ENCODE measurements at places on chromosomes 5 and 9.
A peak's percentile ranks its signal among the peaks of the same experiment; 100 is the strongest.

DNA sequence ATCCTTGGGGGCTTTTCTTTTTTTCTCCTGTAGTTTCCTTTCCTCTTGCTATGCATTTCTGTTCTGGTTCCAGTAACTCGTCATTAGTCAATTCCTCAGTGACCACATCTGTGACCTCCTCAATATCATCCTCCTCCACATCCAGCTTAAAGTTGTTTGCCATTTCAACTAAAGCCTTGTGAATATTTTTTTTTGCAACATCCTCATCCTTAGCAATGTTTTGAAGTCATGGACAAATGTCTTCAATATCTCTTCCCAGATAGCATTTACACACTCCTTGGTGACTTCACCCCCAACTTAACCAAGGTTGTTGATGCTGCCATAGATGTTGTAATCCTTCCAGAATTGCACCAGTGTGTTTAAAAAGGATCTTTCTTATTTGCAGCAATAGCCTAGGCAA, 14.7 kb upstream of the ADRB2 start:
- no peak for DNase-seq

GRCh38 chr5:178839319-178839704, 20.4 kb upstream of the ZNF354B start:
- peak; percentile 70 for DNase-seq

- no peak for DNase-seq
Measured at GRCh38 chr9:121584421-121584820, 67.0 kb upstream of the DAB2IP start.

- DNase-seq = peak; percentile 86
Measured at GRCh38 chr9:16191691-16192402, 639.0 kb downstream of the CCDC171 start.

- no peak for DNase-seq
Measured at GRCh38 chr9:96062031-96062430, 186.5 kb downstream of the ERCC6L2 start.

GRCh38 chr5:11997942-11998341, 93.7 kb upstream of the CTNND2 start:
- no peak for DNase-seq

- DNase-seq = peak; percentile 65
Measured at GRCh38 chr9:114156657-114157421, 1.5 kb downstream of the COL27A1 start.

GRCh38 chr5:177006265-177006972, at the start of gene UIMC1:
UIMC1 (minus strand) TSS chr5:177006779; CDS start chr5:176982615, 24,164 bp downstream.
- DNase-seq = peak; percentile 94

DNA sequence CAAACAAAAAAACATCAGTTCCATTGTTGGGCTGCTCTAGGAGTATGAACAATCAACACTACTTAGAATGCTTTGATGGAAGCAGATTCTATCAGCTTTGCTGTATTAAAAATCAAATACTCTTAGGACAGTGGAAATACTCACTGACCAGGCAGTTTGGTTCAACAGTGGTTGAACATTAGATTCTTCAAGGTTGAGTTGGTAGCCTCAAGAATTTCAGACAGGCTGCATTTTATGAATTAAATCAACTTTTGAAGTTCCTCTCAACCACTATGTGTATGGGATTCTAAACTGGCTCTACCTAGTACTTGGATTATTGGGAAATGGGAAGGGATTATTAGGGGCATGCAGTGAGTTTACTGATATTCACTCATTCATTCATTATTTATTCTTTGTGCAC, 35.0 kb downstream of the ACTBL2 start:
- no peak for DNase-seq

DNA sequence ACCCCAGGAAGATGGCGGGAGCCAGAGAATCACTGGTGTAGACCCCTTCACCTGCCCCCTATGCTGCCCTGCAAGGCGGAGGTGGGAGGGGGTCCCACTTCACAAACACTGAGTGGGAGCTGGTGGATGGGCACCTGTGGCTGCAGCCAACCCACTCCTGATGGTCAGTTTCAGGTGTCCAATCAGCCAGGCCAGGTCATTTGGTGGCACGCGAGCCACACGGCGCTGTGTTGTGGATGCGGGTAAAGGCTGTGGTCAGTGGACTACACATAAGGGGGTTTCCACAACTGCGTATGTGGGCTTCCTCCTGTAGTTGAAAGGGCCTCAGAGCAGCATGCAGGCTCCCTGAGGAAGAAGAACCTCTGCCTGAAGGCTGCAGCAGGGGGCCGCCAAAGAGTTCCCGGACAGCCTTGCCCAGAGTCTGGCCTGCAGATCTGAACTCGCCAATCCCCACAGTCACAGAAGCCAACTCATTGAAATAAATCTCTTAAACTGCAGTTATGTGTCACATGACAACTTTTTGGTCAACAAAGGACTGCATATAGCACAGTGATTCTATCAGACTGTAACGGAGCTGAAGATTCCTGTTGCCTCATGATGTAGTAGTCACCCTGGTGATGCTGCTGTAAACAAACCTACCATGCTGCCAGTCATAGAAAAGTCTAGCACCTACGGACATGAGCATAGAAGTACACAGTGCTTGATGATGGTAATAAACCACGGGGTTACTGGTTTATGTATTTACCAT, 284.7 kb upstream of the IRX2 start:
- DNase-seq = no peak

DNA sequence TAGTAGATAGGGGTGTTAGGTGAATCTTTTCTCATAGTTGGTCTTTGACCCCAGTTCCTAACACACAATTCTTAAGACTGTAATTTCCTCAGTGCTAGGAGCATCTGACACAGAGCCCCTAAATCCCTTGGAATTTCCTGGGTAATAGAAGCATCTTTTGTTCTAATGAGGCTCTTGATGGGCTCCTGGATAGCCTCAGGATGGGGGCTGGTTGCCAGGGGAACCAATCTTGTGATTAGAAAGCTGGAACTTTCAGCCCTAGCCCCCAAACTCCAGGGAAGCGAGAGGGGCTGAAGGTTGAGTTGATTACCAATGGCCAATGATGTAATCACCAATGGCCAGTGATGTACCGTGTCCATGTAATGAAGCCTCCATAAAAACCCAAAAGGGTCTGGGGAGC, 44.5 kb downstream of the CCDC125 start:
- no peak for DNase-seq

DNA sequence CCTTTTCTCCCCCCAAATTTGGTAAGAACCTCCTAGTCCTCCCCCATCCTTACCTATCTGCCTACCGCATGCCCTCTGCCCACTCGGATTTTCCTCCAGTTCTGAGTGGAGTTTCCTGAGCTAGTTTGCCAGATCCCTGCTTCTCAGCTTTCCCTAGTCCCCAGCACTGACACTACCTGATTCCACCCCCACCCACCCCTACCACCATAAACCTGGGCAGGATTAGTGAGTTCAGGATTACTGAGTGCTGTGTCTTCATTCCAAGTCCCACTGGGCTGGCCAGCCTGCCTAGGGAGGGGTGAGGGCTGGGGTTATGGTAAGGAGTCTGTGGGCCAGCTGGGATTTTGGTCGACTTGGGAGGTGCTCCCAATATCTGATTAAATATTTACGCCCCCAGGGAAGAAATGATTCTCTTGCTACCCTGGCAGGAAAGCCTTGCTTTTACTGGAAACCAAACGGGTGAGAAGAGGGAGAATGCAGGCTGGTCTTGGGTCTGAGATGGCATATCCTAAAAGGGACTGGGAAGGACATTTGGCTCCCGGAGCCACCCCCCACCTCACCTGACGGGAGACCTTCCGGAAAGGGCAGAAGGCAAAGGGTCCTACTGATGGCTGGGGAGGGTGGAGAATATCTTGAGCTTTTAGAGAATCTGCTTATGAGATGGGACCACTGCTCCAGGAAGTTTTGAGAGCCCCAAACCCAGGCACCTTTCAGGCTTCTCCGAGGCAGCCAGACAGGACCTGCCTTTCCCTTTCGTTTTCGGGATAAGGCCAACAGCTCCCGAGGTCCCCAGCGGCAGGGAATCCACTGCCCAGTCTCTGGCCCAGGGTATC, 3.7 kb downstream of the PITX1 start:
- DNase-seq = no peak

GRCh38 chr5:16489322-16489791, 23.8 kb upstream of the ZNF622 start:
- no peak for DNase-seq

- no peak for DNase-seq
Measured at GRCh38 chr5:129609710-129610109, 138.2 kb upstream of the MINAR2 start.

DNA sequence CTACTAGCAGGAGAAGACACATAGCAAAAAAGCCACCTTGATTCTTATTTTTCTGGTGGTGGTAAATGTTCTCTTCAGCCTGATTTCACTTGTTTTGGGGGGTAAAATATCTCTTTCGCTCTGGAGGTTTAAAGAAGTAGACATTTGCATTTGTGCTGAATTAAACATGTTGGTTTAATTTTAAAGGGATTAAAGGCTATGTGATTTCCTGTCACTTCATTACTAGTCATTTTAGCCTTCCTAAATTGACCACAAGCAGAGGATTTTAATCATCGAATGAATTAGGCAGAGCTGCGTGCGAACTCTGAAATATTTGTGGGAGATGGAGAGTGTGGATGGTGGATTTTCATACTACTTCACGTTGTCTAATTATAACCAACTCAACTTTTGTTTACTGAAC, 4.8 kb downstream of the RASGRF2 start:
- no peak for DNase-seq

- no peak for DNase-seq
Measured at GRCh38 chr5:150764530-150764929, 5.7 kb upstream of the DCTN4 start.

GRCh38 chr9:123543492-123543891, 187.5 kb downstream of the CRB2 start:
- DNase-seq = no peak

DNA sequence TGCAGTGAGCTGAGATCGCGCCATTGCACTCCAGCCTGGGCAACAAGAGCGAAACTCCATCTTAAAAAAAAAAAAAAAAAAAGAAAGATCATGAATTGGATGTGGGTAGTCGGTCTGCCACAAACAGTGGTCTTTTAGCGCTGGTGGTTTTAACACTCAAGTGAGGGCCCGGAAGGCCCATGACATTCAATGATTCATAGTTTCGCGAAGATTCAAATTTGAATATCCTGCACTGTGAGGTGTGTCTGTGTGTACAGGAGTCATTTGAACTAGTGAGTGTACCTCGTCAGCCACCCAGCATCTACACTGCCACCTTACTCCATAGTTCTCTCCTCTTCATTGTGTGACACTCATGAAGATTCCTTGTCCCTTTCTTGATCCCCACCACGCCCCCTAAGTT, 41.3 kb downstream of the CFAP77 start:
- DNase-seq = no peak

DNA sequence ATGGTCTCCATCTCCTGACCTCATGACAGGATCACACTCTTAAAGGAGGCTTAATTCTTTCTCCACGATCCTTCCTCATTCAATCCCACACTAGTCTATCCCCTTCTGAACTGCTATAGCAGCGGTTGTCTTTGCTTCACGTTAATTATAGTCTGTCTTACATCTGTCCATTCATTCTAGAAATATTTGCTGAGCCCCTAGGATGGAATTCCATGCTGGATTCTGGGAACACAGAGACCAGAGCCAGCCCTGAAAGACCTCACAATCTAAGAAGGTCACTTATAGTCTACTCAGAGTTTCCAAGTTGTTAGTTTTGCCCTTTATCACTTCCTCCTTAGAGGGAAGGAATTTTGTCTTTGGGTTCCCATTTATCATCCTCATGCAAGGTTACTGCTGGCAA, 193.5 kb downstream of the GAS1 start:
- no peak for DNase-seq

DNA sequence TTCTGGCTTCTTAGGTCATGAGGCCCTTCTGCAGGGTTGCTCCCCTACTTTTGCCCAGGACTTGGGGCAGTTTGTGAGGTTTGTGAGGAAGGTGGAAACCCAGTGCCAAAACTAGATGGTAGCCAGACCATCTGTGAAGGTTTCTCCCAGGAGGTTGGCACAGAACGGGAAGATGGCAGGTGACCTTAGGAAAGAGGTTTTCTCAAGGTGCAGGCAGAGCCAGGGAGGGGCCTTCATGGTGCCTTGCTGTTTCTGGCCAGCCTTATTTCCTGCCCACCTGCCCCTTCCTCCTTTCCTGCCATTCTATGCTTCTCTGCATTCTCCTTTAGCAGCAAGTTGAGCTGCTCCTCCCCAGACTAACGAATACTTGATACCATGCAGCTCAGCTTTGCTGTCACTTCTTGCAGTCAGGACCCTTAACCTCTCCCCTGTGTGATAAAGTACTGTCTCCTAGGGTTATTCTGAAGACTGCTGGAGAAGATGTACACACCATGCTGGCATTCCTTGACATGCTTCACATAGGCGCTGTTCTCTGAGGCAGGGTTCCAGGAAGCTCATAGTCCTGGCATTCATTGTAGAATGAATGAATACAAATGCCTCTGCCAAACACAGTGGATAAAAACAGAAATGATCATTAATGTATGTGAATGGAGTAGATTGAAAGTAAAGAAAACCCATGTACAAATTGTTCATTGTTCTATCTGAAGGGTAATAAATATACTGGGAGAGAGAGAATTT, 154.3 kb downstream of the KDM4C start:
- DNase-seq = no peak

GRCh38 chr9:13189362-13189761, 90.1 kb downstream of the MPDZ start:
- DNase-seq = no peak

- no peak for DNase-seq
Measured at GRCh38 chr5:133423011-133423617, 189.2 kb downstream of the FSTL4 start.

- DNase-seq = no peak
Measured at GRCh38 chr5:82620957-82621600, 342.9 kb upstream of the RPS23 start.

DNA sequence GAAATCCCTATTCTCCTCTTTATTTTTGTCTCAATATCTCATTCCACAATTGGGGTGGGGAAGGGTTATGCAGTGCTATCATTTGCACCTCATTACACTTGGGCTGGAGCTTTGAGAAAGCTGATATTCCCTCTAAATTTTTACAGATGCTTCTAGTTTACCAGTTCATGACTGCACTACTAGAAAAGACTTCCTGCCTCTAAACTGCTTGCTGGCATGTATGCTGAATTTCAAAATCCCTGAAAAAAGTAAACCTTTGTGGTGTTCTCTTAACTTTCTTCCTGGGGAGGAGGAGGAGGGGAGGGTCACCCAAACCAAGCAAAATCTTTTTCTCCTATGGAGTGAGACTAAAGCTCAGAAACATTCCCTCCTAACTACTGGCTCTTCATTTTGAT, 45.1 kb downstream of the BNC2 start:
- no peak for DNase-seq

DNA sequence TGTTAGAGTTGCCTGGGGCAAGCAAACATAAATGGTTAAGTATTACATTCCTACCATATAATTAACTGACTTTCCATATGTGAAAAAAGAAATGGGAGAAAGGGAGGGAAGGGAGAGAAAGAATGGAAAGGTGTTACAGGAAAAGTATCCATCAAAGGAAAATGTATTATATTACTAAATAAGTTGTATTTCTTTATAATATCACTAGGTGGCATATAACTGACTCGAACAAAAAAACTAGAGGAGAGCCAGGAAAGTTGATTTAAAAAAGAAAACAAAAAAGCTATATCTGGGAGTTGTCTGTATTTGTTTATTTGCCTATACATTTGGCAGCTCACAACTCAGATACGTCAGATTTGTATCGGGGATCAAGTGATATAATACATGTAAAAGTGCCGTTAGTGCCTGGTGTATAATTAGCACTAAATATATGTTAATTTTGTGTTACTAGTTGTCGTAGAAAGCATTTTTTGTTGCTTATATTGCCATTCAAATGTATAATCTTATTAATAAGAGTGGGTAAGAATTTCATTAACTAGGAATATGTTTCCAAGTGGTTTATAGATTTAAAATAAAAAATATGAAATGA, 59.6 kb upstream of the ADAMTS19 start:
- DNase-seq = no peak

GRCh38 chr9:106421772-106422171, 441.2 kb upstream of the ZNF462 start:
- DNase-seq = no peak

All from left cardiac atrium (tissue), 4 donors.